ENCODE measurements at places on chromosomes 6 and 20. TPM values are rescaled to one million over a fixed set of nuclear protein-coding genes. Genes with fewer than 3 reads are reported as not detected.

Gene PLN
- not detected for total RNA-seq

Gene ACSS1
- total RNA-seq = 15.6 TPM

Gene DDR1
- 36.1 TPM for total RNA-seq

Gene BANF2
- not detected for total RNA-seq

Gene ACAT2
- 27.2 TPM for total RNA-seq

Gene CTAGE9
- total RNA-seq = not detected

Gene DDX43
- not detected for total RNA-seq

Gene RIPOR3
- total RNA-seq = 0.08 TPM

Gene TREM2
- total RNA-seq = not detected

Gene SMLR1
- not detected for total RNA-seq

Gene MYLIP
- 2.8 TPM for total RNA-seq

Gene TRIM10
- not detected for total RNA-seq

Gene FAM83B
- total RNA-seq = not detected

Gene TCF19
- 17.1 TPM for total RNA-seq

Gene COL9A3
- total RNA-seq = 0.49 TPM

Gene CCN5
- total RNA-seq = 40.4 TPM

Gene IL17F
- not detected for total RNA-seq

Gene PHACTR3
- not detected for total RNA-seq

Gene C20orf144
- total RNA-seq = 0.19 TPM

Gene PLEKHG1
- total RNA-seq = 0.93 TPM

Gene TTI1
- total RNA-seq = 21.6 TPM

Gene BTNL2
- total RNA-seq = not detected

Gene KHDC1
- total RNA-seq = 4.1 TPM

Gene HLA-DOB
- total RNA-seq = 0.23 TPM

Gene CASS4
- total RNA-seq = 0.08 TPM

Gene NAPB
- total RNA-seq = 3.9 TPM

Gene SYNDIG1
- 2.0 TPM for total RNA-seq

Gene OPRL1
- total RNA-seq = 0.98 TPM

Gene SPEF1
- 1.9 TPM for total RNA-seq

Gene PDYN
- not detected for total RNA-seq

Gene PRR18
- total RNA-seq = 0.14 TPM

Gene CUL9
- 9.4 TPM for total RNA-seq

Gene NKX2-2
- total RNA-seq = not detected

Gene TTLL9
- not detected for total RNA-seq

Gene LCA5
- 1.3 TPM for total RNA-seq

Gene FHL5
- total RNA-seq = not detected

Gene MDFI
- 0.70 TPM for total RNA-seq

Gene ZBP1
- not detected for total RNA-seq

Gene SLC25A27
- total RNA-seq = 0.98 TPM

Gene B3GALT4
- total RNA-seq = 0.66 TPM

Gene CST2
- total RNA-seq = 0.83 TPM

Gene RSPH9
- 0.28 TPM for total RNA-seq

Gene SCUBE3
- total RNA-seq = 0.07 TPM

Gene EZR
- 375 TPM for total RNA-seq

Gene SEMG1
- not detected for total RNA-seq

Gene PTCRA
- not detected for total RNA-seq

Gene CD40
- 4.9 TPM for total RNA-seq

Gene BPIFB4
- not detected for total RNA-seq

Gene FAM209B
- 1.00 TPM for total RNA-seq

Gene FAM110A
- 11.6 TPM for total RNA-seq

Gene NELFE
- 75.5 TPM for total RNA-seq

Gene FAM83C
- 0.08 TPM for total RNA-seq
